Subcutaneous preadipocyte (primary cell): ENCODE measurements at places on chromosomes 16 and 17. TPM values are rescaled to one million over a fixed set of nuclear protein-coding genes. Genes with fewer than 3 reads are reported as not detected.

NPW gene
- 1.5 TPM in 1 of 2 replicates, not detected in the other for total RNA-seq

ABHD15 gene
- 8.8 and 11.5 TPM in 2 replicates for total RNA-seq

ITFG1 gene
- 41.5 and 46.5 TPM in 2 replicates for total RNA-seq

MT1X gene
- total RNA-seq, result 116 and 429 TPM in 2 replicates

PRKCB gene
- total RNA-seq, result under 0.01 TPM in 1 of 2 replicates, not detected in the other

ABCC11 gene
- total RNA-seq, result under 0.01 and 0.39 TPM in 2 replicates

CLDN7 gene
- total RNA-seq, result 0.98 and 2.9 TPM in 2 replicates

RAI1 gene
- total RNA-seq, result 5.9 and 9.4 TPM in 2 replicates

ITGB4 gene
- total RNA-seq, result 0.20 TPM in 1 of 2 replicates, not detected in the other

NPIPA8 gene
- not detected in 2 replicates for total RNA-seq

FLOT2 gene
- total RNA-seq, result 32.1 and 36.7 TPM in 2 replicates
